ENCODE measurements at places on chromosomes 13 and 19.

- no peak for DNase-seq
Observed at GRCh38 chr13:40981361-40981760, 37.8 kb downstream of the ELF1 start.

DNA sequence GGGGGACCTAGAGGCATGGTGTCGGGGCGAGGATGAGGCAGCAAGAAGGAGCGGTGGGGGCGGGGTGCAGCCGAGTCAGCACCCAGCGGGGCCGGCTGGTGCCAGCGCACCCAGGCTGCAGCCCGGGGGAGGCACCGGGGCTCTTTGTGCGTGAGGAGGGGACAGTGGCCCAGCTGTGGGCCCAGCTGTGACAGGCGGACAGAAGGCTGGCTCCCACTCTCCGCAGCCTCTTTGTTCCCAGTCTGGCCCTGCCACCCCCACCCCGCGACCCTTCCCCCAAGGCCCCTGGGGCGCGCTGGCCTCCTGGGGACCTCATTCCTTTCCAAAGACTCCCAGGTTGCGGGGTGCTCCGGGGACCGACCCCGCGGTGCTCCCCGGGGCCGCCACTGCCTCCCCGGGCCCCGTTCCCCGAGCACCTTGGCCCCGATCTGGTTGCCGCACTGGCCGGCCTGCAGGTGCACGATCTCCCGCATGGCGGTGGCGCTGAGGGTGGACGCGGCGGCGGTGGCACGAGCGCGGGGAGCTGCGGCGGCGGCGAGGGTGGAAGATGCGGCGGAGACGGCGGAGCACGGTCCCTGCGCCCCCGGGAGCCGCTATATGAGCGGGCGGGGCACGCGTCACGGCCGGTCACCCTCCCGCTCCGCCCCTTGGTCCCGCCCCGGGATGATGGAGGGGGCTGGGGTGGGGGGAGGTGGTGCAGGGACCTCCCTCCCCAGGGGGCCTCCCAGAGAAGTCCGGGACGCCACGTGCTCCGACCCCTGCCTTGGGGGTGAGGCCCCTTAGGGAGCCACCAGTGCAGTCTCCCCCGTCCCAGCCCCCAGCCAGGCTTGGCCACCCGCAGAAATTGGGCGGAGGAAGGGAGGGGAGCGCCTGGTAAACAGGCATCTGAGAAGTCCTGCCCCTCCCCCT lies at the start of gene TUBB4A:
TUBB4A (minus strand) TSS at position 570 of the 909 bp plus-strand sequence; CDS start at position 473, 97 bp downstream.
- DNase-seq, result peak; percentile 88

DNA sequence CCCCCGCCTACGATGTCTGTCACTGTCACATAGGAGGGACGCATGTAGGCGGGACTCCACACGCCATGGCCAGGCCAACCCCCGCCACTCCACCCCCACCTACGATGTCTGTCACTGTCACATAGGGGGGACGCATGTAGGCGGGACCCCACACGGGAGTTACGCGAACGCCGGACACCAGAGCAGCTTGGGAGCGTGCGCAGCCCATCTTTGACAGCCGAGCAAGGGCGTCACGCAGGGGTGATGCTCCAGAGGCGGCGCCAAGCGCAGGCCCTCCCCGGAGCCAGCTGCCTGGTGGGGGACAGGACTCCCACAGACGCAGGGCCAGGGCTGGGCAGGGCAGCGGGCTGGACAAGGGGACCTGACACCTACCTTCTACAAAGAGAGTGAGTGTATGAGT lies 20.0 kb downstream of the ZNF787 start:
- DNase-seq, result no peak

GRCh38 chr13:40530961-40531360 lies 135.5 kb downstream of the FOXO1 start:
- no peak for DNase-seq

GRCh38 chr13:35947315-35947714 lies 183.9 kb downstream of the DCLK1 start:
- no peak for DNase-seq

DNA sequence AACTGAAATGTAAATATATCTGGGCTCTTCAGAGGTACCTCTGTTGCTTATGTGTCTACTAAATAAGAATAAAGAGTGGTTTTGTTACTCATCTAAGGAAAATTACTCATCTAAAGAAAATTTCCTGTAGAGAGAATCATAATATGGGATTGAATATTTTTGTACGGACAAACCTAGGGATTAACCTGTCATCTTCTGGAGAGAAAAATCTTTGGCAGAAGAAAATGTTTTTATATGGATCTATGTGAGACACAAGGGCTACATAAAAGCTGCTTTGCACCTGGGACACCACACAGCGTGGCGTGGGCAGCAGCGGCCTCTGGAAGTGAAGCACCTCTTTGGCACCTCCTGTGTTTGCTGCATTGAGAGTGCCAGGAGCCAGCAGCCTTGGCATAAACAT lies 242.9 kb upstream of the DACH1 start:
- no peak for DNase-seq

DNA sequence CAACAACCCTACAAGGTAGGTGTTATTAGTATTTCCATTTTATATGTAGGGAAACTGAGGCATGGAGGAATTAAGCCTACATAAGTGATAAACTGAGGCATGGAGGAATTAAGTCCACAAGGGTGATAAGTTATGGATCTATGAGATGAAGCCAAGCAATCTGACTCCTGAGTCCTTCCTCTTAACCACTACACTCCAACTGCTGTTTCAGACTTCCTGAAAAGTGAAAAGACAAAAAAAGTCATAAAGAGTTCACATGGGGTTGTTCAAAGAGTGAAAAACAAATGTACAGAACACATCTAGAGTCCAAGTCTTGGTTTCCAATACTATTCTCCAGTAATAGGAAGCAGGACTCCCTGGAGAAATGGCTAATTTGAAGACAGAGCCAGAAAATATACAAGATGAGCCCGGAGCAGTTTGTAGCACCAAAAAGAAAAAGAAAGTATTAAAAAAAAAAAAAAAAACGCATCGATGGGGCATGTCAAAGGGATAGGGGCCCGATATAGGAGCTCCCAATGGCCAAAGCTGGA lies 12.1 kb downstream of the CRYL1 start:
- no peak for DNase-seq

DNA sequence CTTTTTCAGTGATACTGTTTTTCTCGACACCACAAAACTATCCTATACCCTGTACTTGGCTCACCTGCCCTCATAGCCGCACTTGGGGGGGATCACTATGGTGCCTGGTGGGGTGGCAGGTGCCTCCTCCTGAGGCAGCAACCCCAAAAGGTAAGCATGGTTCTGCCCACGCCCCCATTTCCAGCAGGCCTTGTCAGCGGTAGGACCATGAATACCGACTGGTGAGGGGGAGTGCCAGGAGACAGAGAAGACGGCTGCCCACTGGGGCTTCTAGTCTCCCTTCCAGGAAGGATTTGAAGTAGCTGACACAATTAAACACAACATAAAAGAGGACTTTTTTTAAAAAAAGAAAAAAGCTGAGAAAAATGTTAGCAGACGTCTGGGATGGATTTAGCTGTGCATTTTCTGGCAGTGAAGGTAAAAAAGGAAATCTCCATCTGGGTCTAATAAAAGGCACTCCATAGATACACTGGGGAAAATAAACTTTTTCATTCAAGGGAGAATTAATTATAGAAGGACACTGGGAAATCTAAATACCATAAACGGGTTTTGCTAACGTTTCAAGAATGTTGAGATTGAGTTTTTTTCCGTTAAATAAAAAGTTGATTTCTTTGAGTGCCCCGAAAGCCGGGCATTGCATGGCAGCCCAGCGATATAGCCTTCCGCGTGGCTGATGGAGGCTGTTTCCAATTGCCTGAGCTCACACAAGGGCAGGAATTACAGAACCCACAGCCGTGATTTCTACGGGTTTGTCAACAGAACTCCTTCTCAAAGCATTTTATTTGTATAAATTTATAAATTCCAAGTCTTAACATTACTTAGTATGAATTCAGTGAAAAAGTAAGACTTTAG lies 45.1 kb downstream of the ATP11A start:
- no peak for DNase-seq

DNA sequence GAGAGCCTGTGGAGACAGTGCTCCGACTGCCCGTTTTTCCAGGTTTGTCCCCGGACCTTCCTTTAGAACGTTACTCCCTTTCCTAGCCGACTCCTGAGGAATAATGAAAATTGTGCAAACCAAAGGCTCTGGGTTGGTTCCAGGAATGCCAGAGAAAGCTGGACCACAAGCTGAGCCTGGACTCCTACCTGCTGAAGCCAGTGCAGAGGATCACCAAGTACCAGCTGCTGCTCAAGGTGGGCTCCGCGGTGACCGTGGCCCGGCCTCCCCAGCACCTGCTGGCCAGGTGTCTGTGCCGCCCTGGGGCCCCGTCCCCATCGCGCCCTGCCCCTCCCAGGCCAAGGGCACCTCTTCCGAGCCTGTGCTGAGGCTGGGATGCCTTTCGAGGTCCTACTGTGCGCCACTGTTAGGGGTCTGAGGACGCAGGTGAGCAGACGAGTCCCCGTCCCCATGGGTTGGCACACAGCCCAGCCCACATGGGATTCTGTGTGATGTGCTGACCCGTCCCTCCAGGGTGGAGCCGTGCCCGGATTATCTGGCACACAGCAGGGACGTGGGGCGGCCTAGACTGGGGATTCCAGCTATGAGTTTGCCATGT lies 20.5 kb upstream of the F7 start:
- DNase-seq, result no peak

GRCh38 chr19:17510220-17510993 lies 1.0 kb upstream of the PGLS start:
- no peak for DNase-seq

- DNase-seq, result no peak
Observed at GRCh38 chr19:38840583-38840968, 9.0 kb upstream of the ECH1 start.

DNA sequence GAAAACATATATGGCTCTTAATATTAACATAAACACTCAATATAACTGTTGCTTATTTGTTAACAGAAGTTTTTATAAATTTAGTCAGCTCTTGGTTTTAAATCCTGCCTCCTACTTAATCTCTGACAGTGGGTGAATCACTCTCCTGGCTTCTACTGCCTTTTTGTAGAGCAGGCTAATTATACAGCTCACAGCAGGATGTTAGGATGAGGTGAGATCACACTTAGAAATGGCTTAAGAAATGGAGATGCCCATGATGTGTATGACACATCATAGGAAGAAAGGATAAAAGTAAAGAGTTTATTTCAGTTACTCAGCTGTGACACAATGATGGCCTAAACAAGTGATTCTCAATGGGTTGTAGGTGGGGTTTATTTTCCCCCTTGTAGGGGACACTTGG lies 345.6 kb downstream of the SPRY2 start:
- DNase-seq, result no peak

DNA sequence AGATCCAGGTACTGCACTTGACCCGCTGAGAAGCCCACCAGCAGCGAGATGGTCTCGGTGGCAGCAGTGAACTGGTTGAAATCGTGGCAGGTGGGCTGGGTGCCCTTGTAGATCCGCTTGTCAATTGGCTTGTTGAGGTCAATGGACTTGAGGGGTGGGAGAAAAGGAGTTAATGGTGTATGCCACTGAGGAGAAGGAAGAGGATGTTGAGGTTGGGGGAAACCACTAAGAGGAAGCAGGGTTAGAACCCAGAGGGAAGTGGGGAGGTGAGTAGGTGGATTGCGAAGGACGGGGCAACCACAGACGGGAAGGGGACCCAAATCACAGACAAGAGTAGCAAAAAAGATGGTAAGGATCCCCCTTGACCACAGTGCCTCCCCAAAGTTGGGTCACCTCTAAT lies 1.7 kb downstream of the DMWD start:
- DNase-seq, result no peak

DNA sequence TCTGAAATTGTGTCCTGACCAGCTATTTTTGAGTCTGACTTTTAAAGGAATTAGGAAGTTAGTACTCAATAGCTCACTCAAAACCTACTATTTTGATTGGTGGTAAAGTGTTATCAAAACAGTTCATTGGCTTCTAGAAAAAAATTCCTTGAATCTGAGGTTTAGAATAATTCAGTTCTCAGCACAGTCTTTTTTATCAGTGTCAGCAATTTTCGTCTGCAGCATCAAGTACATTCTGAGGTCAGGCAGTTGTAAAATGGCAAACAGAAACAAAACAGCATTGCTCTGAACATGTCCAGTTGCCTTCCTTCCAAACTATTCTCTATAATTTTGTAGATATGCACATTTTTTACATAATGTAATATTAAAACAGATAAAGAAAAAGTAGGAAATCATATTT lies 1644.1 kb downstream of the SLITRK5 start:
- no peak for DNase-seq

- no peak for DNase-seq
Observed at GRCh38 chr13:38819596-38819995, 132.7 kb downstream of the FREM2 start.

- no peak for DNase-seq
Observed at GRCh38 chr13:69617587-69617986, 490.0 kb upstream of the ATXN8OS start.

- no peak for DNase-seq
Observed at GRCh38 chr13:65292488-65292901, 1937.6 kb downstream of the PCDH9 start.

GRCh38 chr13:71589032-71589431 lies 278.0 kb downstream of the DACH1 start:
- no peak for DNase-seq

DNA sequence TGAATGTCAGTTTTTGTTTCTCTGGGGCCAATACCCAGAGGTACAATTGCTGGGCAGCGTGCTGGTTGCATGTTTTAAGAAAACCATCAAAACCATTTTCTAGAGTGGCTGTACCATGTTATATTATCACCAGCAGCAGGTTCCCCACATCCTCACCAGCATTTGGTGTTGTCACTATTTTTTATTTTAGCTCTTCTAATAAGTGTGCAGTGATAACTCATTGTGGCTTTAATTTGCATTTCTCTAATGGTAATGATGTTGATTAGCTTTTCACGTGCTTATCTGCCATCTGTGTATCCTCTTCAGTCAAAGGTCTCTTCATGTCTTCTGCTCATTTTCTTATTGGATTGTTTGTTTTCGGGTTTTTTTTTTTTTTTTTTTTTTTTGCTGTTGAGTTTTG lies 21.9 kb downstream of the PAK4 start:
- no peak for DNase-seq

- no peak for DNase-seq
Observed at GRCh38 chr13:38202740-38203139, 146.9 kb upstream of the UFM1 start.

DNA sequence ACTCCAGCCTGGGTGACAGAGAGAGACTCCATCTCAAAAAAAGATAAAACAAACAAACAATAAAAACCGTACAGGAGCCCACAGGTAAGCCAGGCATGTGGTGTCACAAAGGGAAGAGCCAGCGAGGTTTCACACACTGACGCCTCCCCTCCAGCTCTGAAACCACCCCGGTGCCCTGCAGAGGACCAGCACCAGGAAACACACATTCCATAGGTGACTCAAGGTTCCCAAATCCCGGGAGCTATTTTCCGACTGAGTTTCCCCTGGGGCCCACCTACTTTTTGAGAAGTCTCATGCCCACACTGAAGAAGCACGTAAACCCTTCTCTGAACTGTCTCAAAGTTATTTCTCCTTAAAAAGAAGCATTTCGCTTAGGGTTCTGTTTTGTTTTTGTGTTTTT lies 40.3 kb downstream of the RHPN2 start:
- DNase-seq, result no peak

GRCh38 chr13:109156181-109156935 lies 526.9 kb downstream of the MYO16 start:
- no peak for DNase-seq

- no peak for DNase-seq
Observed at GRCh38 chr19:45161738-45162607, 1.2 kb upstream of the NKPD1 start.

GRCh38 chr19:44927746-44928145 lies 13.3 kb downstream of the APOC1 start:
- DNase-seq, result no peak

Data from GM13976 (cell line).